Fibroblast of skin of left quadriceps (primary cell): ENCODE measurements at places on chromosomes 5 and 9.

- no peak for DNase-seq
Measured at GRCh38 chr5:115801984-115802383, 14.5 kb downstream of the CDO1 start.

- no peak for DNase-seq
Measured at GRCh38 chr9:36939655-36940499, 94.2 kb downstream of the PAX5 start.

DNA sequence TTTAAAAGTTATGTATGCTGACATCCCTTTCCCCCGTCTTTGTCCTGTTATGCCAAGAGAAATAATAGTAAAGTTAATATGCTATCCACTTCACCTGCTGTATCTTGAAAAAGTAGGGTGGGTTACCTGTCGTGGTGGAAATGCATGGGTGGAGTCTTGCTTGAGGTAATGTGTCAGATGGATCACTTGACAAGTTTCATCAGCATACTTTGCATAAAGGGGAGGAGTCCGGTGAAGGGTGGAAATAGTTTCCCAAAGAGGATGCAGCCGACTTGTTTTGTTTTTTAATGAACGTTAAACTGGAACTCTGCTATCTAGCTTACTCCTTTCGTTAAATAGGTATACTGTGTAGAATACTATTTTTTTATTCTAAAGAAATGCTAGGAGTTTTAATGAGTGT lies 9.0 kb upstream of the DMRT3 start:
- DNase-seq = no peak

DNA sequence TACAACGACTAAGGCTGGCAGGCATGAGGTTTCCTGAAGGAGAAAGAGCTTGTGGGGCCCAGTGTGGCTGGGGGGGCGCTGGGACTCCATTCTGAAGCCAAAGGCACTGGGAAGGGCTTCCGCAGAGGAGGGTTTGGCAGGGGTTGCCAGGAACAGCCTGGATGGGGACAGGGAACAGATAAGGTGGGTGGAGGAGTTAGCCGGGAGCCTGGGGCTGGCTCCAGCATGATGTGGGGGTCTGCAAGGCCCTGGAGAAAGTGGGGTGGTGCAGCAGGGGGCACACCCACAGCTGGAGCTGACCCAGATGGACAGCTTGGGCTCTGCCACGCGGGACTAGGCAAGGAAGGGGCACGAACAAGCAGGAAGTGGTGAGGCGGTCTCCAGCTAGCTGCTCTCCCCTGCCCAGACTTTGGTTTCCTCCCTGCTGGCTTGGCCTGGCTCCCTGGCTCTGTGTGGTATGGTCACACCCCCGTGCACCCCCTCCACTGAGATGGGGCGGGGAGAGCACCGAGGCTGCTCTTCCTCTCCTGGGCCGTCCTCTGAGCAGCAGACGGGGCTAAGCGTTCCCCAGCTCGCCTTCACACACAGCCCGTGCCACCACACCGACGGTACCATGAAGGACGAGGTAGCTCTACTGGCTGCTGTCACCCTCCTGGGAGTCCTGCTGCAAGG lies at the start of gene LTC4S:
Gene LTC4S, plus strand, starts transcription at position 519 of the 672 bp plus-strand sequence. Its CDS starts 95 bp downstream, at position 614.
- DNase-seq = no peak

DNA sequence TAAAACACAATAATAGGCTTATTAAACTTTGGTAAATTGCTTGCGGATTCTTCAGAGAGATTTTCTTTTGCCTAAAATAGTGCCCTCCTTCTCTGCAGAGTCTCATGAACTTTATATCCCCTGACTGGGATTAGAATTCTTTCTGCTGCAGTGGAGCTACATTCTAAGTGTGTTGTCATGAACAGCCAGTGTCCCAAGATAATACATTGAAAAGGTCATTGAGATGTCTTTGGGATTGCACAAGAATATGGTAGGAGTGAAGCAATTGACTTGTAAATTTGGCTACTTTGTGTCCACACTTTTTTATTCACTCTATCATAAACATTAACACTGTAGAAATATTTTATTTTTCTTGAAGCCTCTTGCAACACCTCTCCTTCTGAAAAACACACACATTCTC lies 604.5 kb downstream of the GABRG2 start:
- DNase-seq = no peak

DNA sequence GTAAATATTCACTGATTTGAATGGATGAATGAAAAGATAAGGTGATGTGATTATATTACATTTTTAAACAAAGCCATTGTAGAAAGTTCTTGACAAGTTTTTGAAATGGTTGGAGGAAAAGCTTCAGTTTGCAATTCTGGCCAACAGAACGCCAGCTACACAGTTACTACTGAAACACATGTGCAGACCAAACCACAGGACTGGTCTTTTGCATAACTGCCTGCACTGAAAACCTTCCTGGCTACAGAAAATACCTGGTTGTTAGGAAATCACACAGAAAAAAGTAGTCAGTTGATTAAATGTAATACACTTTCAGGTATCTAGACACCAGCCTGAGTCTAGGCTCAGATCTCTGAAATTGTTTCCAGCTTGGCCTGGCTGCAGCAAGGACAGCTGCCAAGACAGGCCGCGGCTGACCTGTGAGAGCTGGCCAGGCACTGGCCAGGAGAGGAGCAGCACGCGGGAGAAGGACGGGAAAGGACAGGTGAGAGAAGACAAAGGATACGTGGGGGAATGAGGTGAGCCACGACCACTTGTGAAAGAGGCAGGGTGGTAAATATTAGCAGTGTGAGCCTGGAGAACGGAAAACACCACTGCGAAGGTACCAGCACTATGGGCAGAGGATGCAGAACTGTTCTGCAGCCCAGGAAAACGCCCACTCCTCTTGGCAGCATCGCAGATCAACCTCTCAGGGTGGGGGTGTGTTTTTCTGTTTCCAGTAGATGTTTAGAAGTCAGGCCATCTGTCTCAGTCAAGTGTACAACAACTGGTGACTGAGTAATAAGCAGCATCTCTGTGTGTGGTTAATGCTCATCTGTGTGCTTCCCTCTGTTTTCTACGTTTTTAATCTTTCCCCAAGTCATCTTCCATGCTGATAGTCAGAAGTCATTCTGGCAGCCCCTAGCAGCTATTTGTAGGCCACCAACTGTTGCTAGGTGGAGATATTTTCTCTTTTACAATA lies 137.4 kb downstream of the SCAMP1 start:
- DNase-seq = no peak

DNA sequence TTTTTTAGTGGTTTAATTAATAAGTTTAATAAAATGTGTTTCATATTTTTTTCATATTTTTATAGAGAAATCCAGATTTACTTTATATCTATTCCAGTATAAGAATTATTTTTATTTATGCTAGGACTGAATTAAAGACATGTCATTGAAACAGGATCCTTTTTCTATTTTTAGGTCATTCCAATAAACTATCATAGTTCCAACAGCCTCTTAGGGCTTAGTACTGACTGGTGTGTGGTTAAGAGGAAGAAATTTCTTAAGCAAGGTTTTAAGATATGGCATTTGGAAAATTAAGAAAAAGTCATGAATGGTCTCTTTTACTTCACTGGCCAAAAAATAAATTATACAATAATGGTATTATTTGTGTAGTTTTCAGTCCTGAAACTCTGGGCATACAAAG lies 31.2 kb upstream of the PRR16 start:
- DNase-seq = no peak
